Stimulated activated CD8-positive, alpha-beta memory T cell treated with anti-CD3 and anti-CD28 coated beads, Interleukin-15, amount 100 ng/mL, for 4 hours (primary cell): ENCODE measurements at places on chromosomes 1 and 21.

GRCh38 chr1:10857687-10858086 is 61.2 kb upstream of the CASZ1 start:
- no peak for DNase-seq

DNA sequence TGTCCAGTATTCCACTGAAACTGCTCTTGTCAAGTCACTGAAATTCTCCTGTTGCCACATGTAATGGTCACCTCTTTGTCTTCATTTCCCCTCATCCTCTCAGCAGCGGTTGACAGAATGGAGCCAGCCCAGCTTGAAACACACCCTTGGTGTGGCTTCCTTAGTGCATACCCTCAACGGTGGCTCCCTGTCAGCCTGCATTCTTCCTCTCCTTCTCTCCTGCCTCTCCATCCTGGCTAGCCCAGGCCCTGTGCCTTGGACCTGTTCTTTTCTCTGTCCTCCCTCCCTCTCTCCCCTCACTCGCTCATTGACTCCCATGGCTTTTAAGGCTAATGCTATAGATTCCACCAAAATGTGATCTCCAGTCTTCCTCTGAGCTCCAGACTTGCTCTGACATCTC is 3.7 kb downstream of the FCMR start:
- DNase-seq = no peak

DNA sequence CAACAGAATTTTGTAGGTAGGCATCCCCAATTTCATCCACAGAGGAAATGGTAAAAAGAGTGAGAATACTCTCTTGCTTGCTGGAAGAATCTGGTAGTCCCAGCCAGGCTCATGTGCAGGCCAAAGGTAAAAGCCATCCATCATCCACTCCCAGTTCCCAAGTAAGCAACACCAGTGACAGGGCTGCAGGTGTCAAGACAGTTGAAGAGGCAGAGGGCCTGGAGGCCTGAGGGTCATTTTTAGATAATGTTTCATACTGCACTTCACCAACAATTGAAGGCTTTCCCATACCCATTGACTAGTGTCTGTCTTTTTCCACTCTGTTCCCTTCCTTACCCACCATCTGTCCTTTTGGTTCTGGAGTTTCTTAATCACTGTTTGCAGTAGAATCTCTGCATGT is 141.7 kb upstream of the L1TD1 start:
- DNase-seq = no peak

GRCh38 chr1:2935751-2936390 is 85.4 kb upstream of the ACTRT2 start:
- DNase-seq = no peak

- no peak for DNase-seq
Observed at GRCh38 chr1:175067362-175068106, at the start of gene TNN. TSS of gene TNN (plus strand) at chr1:175067833. CDS start at chr1:175077419, 9,586 bp downstream.

- no peak for DNase-seq
Observed at GRCh38 chr1:111833334-111833733, 77.6 kb downstream of the DDX20 start.

DNA sequence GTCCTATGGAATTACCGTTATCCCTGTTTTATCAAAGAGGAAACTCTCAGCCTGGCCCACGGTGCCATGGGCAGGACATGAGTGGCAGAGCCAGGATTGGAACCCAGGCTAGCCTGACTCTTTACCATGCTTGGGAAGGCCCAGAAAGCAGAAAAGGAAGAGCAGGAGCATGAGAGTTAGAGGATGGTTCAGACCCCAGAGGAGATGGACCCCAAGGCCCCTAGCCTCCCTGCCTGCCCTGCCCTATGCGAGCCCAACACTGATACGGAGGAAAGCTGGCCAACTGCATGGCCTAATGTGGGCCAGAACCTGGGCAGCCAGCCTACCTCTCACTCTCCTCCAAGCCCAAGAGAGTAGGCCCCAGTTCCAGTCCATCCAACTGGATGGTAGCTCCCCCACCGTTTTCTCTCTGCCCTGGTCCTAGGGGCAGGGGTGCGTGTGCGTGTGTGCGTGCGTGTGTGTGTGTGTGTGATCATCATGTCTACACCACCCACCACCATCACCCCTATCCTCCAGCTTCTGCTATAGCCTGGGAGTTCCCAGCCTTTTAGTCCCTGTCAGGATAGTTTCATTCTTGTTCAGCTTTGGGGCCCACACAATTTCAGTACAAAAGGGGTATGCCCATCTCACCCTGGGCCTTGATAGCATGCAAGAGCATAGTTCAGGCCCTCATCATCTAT is 15.4 kb upstream of the MEX3A start:
- no peak for DNase-seq

GRCh38 chr1:208793861-208794345 is 549.7 kb upstream of the PLXNA2 start:
- no peak for DNase-seq

DNA sequence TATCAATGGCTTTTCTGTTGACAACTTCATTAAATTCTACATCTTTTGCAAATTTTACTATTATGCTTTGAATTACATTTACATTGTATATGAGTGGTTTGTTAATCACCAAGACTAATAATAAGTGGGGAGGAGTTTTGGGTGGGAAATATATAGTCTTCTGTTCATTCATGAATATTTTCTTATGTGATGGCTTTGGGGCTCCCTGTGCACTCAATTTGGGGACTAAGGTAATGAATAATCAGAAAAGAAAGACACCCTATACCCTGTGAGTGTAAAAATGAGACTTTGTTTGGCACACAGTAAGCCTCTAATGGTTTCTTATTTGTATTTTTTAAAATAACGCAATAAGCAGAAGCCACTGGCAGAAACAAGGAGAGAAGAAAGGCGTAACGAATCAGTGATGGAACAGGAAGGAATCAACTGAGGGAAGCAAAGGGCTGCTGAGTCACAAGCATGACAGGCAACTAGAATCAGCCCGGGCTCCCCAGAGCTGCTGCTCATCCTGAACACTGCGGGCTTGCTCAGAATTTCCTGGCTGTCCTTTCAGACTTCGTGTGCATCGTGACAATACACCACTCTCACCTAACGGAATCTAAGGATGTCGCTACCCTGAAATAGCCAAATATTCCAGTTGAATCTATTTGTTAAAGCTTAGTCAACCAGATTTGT is 20.8 kb upstream of the RGS2 start:
- no peak for DNase-seq

- DNase-seq = no peak
Observed at GRCh38 chr1:99532276-99532580, 113.7 kb upstream of the PALMD start.

GRCh38 chr1:218755128-218755527 is 410.0 kb downstream of the TGFB2 start:
- DNase-seq = no peak

DNA sequence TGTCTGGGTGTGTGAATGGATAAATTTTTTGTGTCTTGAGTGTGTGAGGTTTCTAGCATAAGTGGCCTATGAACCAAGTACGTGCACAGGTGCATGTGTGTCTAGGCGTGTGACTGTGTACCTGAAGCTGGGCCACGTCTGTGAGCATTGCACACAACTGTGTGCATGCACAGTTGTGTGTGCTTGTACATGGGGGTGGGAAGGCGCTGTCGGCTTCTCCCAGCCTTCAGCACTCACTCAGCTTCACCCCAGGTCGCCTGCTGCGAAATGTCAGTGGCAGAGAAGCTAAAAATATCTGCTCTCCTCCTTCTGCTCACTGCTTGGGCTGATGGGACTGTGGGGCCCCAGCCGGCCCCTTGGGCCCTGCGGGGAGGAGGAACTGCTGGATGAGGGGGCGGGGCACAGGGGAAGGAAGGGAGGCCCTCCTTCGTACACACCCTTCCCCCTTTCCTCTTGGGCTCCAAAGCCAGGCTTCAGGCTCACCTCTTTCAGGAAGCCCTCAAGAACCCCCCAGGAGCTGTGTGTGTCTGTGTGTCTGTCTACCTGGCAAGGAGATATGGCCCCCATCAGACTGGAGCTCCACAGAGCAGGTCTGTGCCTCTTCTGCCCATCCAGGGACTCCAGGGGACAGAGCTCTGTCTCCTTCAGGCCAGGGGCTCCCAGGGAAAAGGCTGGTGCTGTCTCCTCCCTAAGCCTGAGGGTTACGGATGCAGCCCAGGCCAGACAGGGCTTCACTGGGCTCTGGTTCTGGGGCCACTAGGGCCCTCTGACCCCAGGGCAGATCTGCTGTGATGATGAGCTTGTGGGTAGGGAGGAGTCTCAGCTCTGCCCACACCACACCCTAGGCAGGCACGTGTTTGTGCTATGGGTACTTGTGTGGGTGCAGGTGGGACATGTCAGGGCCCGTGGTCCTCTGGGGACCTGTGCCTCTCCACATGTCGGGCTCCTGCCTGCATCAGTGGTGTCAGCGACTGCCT is 35.6 kb upstream of the WASF2 start:
- DNase-seq = no peak

GRCh38 chr21:10273196-10273595 is 248.2 kb upstream of the TPTE start:
- DNase-seq = no peak

GRCh38 chr1:163066168-163066567 is 3.0 kb upstream of the RGS4 start:
- DNase-seq = no peak
